ENCODE measurements at places on chromosomes 6 and 20. TPM values are rescaled to one million over a fixed set of nuclear protein-coding genes. Genes with fewer than 3 reads are reported as not detected.

Gene LINC00237
- polyA plus RNA-seq: not detected

- no peak for DNase-seq
- no peaks in the 10 kb centered on the region for H3K36me3 ChIP-seq
- H3K27ac ChIP-seq: no peak overlapping the region
- H3K4me3 ChIP-seq: no peak overlapping the region
- H3K27me3 ChIP-seq: peaks cover 29% of the 10 kb centered on the region
Observed at GRCh38 chr20:10060226-10060625, 25.4 kb downstream of the ANKEF1 start.

Gene UBD
- polyA plus RNA-seq: not detected

GRCh38 chr6:21259660-21260059, 333.9 kb upstream of the SOX4 start:
- H3K4me1 ChIP-seq: no peaks in the 10 kb centered on the region
- DNase-seq: no peak
- no peaks in the 10 kb centered on the region for H3K36me3 ChIP-seq
- no peaks in the 10 kb centered on the region for H3K27me3 ChIP-seq
- H3K27ac ChIP-seq: no peak overlapping the region

DNA sequence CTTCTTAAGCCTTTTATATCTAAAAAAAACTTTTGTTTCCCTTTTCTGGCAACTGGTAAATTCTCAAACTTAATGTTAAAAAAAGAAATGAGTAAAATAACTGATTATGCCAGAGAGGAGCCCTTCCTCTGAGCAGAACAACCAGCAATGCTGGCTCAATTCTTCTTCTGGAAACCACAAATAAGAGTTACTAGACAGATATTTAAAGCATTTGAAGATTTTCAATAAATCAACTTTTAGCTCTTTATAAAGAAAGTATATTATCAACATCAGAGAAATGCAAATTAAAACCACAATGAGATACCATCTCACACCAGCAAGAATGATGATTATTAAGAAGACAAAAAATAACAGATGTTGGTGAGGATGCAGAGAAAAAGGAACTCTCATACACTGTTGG, 61.1 kb upstream of the TCF21 start:
- H3K4me3 ChIP-seq: no peak overlapping the region
- H3K27me3 ChIP-seq: no peaks in the 10 kb centered on the region
- no peak for DNase-seq

Gene OR12D3
- not detected for polyA plus RNA-seq

DNA sequence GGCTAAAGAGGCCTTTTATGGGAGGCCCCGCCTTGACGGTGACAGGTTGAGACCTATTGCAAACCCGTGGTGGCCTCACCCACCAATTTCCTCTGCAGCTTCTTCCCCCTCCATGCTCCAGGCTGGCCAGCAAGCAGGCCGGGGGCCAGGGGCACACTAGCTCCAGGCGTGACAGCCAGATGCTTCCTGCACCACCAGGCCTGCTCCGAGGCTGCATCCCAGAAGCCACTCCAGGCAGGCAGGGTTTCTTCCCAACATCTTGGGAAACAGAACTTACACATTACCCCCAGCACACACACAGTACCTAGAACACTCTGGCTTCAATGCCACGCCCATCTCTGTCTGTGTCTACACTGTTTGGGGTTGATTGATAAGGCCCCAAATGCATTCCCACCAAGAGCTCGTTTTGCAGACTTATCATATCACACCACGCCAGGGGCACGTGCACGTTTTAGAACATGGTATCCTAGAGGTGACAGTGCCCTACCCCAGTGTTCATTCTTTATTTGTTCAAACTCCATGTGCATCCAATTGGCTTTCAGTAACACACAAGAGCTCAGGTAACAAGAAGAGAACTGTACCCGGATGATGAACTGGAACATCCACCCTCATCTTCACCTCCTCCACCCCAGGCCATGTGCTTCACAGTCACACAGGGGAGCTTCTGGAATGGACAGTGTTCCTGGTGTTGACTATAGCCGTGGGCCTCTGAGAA, 221.4 kb upstream of the RREB1 start:
- H3K4me1 ChIP-seq: no peaks in the 10 kb centered on the region
- no peaks in the 10 kb centered on the region for H3K36me3 ChIP-seq
- no peak overlapping the region for H3K27ac ChIP-seq
- H3K4me3 ChIP-seq: no peak overlapping the region

Gene DAAM2
- polyA plus RNA-seq: 1.8 TPM

Gene SIRPA
- polyA plus RNA-seq: 102 TPM

- H3K27me3 ChIP-seq: no peaks in the 10 kb centered on the region
- H3K27ac ChIP-seq: no peak overlapping the region
- no peaks in the 10 kb centered on the region for H3K36me3 ChIP-seq
- no peak overlapping the region for H3K4me3 ChIP-seq
- H3K4me1 ChIP-seq: peaks cover 4% of the 10 kb centered on the region
- DNase-seq: no peak
Observed at GRCh38 chr6:16360365-16360764, 122.0 kb downstream of the GMPR start.

Gene VIP
- not detected for polyA plus RNA-seq

DNA sequence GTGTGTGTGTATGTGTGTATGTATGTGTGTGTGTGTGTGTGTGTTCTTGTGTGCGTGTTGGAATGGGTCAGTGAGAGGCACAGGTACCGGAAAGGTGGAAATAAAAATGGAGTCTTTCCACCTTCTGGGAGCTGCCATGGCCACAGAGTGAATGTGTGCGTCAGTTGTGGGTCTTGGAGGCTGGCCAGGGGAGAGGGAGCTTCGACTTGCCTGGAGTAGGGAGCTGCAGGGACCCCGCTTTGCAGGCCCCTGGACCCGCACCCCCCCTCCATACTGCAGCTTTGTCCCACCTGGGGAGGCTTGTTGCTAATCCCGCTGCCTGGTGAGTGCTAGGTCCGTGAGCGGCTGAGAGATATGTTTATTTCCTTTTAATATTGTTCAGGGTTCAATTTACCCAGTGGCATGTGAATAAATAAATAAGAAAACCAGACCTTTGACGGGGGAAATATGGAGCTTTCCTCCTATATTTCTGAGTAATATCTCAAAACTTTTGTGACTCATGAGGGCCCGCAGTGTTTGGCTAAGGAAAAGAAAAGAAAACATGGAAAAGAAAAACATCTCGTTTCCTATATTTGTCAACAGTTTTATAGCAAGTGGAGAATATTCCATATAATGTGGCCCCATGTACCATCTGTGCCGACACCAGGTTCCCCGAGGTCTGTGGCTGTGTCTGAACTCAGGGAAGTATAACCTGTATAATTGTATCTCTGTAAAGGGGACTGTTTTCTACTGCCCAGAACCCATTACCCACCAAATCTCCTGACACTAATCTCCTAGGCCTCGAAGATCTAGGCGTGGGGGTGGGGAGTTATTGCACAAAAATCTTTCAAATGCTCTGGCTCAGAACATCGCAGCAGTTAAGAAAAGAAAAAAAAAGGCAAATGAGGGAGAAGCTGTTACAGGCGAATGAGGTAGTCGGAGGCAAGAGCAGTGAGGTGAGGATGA, 24.6 kb upstream of the CCDC167 start:
- H3K27ac ChIP-seq: no peak overlapping the region
- H3K36me3 ChIP-seq: no peaks in the 10 kb centered on the region
- DNase-seq: peak; percentile 49
- H3K4me3 ChIP-seq: no peak overlapping the region
- H3K4me1 ChIP-seq: no peaks in the 10 kb centered on the region

Data from GM23248 (cell line).